ENCODE measurements at places on chromosomes 4 and X.

- peak; percentile 20 for DNase-seq
Measured at GRCh38 chrX:118528071-118528737, 32.6 kb downstream of the DOCK11 start.

DNA sequence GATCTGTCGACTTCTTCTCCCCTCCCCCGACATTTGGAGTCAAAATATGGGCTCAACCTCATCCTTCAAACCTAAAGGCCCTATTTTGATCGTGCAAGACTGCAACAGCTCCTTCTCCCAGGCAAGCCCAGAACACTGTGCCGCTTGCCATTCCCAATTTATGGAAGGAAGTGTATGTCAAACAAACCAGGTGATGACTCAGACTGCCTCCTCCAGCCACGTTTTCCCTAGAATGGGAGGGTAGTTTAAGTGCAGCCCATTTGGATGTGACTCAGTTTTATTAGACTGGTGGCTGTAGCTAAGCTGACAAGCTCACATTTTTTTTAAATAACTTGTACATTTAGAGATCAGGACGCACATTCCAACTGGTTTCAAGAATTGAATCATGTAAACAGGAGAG is 570.4 kb upstream of the DIPK2B start:
- DNase-seq: no peak

GRCh38 chrX:50996930-50997329 is 86.4 kb downstream of the BMP15 start:
- DNase-seq: no peak

- no peak for DNase-seq
Measured at GRCh38 chr4:14602206-14602605, 400.1 kb upstream of the CPEB2 start.

DNA sequence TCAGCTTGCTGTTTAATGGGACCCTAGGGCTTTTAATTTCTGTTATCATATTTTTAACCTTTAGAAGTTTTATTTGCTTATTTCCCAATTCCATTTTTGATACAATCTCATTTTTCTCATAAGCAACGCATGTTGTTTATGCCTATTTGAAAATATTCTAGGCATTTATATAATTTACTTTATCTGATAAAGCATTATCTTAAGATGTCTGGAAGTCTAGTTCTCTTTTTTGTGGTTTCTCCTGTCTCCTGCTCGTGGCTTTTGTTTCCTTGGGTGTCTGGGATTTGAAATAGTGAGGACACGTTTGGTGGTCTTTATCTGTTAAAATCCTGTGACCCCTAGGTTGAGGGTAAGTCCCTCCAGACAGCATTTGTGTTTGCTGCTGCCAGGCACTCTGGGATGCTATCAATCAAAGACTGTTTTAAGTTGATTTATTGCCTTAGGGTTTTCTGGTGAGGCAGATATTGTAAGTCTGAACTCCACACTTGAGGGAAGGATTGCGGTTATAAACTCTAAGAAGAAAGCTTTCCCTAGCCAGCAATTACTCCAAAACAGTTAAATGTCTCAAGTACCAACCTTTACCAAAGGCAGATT is 208.0 kb downstream of the PRDM5 start:
- no peak for DNase-seq

- no peak for DNase-seq
Measured at GRCh38 chrX:34656467-34656841, 631 bp downstream of the TMEM47 start.

DNA sequence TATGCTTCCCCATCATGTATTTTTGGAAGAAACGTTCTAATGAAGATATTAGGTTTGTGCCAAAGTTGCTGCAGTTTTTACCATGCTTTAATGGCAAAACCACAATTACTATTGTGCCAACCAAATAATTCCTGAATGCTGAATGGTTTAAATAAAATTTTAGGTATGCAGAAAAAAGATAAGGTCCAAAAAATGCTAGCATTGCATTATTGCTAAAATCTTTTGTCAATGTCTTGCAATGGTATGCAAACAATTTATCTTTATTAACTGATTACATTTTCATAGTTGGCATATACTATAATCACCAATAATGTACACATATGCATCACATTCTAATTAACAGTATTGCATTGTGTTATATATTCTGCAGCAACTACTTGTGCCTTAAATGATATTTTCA is 1657.4 kb upstream of the IGFBP7 start:
- no peak for DNase-seq

- no peak for DNase-seq
Measured at GRCh38 chrX:114964374-114964773, 53.0 kb downstream of the IL13RA2 start.

DNA sequence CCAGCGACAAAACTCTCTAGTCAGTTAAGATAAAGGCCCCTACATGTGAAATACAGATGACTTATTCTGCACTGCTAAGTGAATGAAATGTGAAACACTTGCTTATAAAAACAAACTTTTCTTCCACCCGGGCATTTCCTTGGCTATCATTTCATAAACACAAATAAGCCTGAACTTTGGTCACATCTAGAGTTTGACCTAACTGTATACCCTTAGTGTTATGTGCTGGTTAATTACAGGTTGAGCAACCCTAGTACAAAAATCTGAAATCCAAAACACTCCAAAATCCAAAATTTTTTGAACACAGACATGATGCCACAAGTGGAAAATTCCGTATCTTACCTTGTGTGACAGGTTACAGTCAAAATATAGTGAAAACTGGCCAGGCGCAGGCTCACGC is 45.9 kb downstream of the SAT1 start:
- no peak for DNase-seq

GRCh38 chr4:76562836-76563453 is 127.9 kb downstream of the SHROOM3 start:
- DNase-seq: no peak

DNA sequence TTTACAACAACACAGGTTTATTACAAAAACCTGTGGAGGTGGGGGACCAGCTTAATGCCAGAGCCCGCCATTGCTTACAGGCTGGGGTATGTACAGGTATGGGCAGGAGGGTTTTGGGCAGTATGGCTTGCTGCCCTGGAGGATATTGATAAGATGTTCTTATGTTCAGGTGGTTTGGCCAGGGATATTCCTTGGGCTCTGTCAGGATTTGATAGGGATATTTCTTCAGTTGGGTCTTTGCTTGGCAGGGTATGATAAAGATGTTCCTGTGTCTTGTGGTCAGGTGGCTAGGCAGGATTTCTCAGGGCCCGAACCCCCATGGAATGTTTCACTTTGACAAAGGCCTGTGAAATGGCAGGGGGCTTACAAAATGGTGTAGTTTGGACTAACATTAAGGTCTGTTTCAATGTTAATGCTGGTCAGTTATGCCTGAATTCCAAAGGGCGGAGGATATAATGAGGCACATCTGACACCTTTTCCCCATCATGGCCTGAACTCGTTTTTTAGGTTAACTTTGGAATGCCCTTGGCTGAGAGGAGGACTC is 3.1 kb downstream of the MGST2 start:
- DNase-seq: no peak

DNA sequence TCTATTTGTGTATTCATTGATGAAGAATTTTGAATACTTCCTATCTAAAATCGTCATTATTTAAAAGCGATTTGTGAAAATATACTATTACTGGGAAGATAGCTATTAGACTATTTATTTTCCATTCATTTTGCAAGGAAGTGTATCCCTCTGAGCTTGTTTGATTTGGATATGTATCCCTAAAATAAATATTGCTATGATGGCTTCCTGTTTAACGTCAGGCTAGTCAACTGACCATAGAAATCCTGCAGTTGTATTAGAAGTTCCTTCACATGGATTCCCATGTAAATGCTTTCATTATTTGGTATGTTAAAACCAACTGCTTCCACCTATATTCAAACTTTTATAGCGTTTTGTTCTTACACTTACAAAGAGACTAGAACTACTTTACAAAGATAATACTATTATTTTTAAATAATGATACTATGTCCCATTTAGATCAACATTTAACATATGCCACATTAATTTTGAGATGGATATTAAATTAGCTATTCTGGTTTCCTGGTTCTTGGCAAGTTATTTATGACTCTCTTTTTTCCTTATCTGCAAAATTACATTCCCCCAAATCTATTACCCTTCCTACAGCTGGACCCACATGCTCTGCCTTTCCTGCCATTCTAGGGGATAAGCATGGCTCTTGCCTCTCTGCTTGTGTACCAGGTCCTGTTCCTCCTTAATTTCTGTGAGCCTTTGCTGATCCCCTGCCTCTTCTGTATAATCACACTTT is 26.7 kb upstream of the PDE5A start:
- DNase-seq: no peak

GRCh38 chrX:352181-352580 is 33.6 kb upstream of the GTPBP6 start:
- DNase-seq: no peak

GRCh38 chr4:6343939-6344408 is 74.3 kb downstream of the WFS1 start:
- no peak for DNase-seq

- DNase-seq: no peak
Measured at GRCh38 chr4:4217113-4217512, 9.6 kb downstream of the OTOP1 start.

GRCh38 chr4:2596611-2597010 is 60.2 kb downstream of the FAM193A start:
- DNase-seq: no peak

GRCh38 chrX:18596096-18596495 is 75.8 kb downstream of the RS1 start:
- DNase-seq: no peak

DNA sequence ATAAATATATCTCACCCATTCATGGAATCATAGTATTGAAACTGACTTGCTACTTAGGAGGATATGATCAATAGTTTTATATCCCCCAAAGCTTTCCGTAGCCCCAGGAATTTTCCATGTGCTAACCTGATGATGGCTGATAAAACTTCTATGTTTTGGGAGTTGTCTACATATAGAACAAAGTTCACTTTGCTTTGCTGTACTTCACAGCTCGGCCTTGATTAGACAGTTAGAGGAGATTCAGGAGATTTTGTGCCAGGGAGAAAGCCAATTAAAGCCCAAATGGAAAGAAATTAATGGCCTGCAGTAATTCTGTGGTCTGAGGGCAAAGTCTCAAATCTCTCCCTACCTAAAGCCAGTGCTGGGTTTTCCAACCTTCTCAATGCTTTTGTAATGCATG is 114.9 kb upstream of the SLC34A2 start:
- DNase-seq: no peak

DNA sequence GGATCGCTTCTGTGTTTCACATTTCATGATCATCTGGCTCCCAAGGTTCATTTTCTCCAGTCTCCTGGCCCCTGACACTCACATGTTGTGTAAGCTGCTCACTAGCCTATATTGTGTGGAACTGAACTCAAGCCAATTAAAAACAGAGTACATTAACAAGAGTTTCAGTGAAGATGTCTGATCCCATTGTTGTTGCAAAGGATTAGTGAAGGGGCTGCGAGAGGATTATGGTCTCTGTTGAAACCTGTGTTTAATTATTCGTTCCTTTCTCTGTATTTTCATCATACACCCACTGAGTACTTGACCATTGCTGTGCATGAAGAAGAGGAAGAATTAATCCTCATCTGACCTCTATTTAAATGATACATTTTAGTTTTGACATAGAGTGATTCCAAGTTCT is 54.7 kb downstream of the AFF2 start:
- DNase-seq: no peak
